Spinal cord (tissue), 10 donors: ENCODE measurements at places on chromosomes 1 and 21.

DNA sequence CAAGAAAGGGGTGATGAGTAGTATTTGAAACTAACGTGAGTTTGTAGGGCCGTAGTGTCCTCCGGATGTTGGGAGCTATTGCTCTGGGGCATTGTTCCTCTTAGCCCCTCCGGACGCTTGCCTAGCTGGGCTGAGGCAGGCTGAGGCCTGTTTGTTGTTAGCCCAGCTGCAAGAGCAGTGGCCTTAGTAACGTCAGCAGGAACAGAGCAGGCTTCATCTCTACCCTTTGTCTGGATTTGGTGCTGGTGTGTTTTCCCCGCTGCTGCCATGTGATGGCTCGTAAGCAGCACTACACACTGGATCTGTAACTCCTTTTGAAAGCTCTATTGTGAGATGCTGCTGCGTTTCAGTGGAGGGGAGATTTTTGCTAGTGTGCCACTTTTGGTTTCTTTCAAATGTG is 57.6 kb downstream of the DNM3 start:
- peak; percentile 87 for DNase-seq

DNA sequence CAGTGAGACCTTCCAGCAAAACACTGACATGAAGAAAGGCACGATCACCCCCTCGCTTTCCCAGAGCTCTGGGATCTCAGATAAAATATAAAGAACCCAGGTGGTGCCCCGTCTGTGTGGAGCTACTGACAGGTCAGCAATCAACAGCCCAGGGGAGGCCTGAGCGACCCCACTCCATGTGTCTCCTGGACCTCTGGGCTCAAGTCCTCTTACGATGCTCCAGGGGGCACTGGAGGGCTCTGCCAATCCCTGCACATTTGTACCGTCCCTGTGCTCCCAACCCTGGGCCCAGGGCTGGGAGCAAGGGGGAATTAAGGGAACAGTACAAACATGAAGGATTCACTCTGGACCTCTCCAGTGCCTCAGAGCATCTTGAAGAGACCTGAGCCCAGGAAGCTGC is 12.5 kb downstream of the S100A7A start:
- no peak for DNase-seq

- DNase-seq, result no peak
These were observed 3.8 kb downstream of the DVL1 start for GRCh38 chr1:1345384-1345783.

- DNase-seq, result no peak
These were observed 27.9 kb downstream of the TNFRSF1B start for GRCh38 chr1:12194666-12195216.

DNA sequence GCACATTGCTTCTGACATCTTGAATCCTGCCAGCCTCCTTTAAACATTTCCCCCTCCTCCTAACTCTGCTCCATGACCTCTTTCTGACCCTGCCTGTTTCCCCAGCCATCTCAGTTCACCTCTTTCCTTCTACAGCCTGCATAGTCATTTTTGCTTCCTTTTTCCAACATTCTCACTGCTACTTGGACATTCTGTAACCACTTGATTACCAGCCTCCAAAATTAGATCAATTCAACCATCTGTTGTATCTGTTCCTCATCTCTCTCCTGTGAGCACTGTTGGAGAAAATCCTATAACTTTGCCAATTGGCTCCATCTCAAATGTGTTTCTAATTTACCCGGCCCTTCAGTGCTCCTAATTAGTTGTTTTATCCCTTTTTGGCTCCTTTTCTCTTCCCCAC is 27.5 kb upstream of the GPR88 start:
- peak; percentile 82 for DNase-seq
